Osteocyte (in vitro differentiated cells): ENCODE measurements at places on chromosomes 1 and 21.

DNA sequence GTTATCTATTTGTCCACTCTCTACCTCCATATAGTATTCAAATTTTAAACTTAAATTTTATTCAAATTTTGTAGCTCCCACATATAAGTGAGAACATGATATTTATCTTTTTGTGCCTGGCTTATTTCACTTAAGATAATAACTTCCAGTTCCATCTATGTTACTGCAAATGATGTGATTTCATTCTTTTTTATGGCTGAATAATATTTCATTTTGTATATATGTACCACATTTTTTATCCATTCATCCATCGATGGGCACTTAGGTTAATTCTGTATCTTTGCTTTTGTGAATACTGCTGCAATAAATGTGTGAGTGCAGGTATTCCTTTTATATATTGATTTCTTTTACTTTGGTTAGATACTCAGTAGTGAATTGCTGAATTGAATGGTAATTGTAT is 2.1 kb downstream of the DNAH14 start:
- peaks cover 30% of the 10 kb centered on the region for H3K36me3 ChIP-seq
- H3K27me3 ChIP-seq, result no peaks in the 10 kb centered on the region
- no peak overlapping the region for H3K27ac ChIP-seq
- peaks cover 5% of the 10 kb centered on the region for H3K4me1 ChIP-seq

DNA sequence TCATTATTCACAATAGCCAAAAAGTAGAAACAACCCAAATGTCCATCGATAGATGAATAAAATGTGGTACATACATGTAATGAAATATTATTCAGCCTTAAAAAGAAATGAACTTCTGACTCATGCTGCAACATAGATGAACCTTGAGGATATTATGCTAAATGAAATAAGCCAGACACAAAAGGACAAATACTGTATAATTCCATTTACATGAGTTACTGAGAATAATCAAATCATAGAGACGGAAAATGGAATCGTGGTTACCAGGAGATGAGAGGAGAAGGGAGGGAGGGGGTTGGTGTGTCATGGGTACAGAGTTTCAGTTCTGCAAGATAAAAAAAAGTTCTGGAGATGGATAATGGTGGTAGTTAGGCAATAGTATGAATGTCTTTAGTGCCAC is 184.1 kb downstream of the PSMG1 start:
- H3K4me3 ChIP-seq, result no peak overlapping the region
- H3K36me3 ChIP-seq, result no peaks in the 10 kb centered on the region
- no peaks in the 10 kb centered on the region for H3K27me3 ChIP-seq

GRCh38 chr1:9213956-9214355 is 20.6 kb upstream of the H6PD start:
- H3K27me3 ChIP-seq, result peaks cover 3% of the 10 kb centered on the region
- no peak overlapping the region for H3K27ac ChIP-seq
- no peak overlapping the region for H3K4me3 ChIP-seq

GRCh38 chr21:33480481-33481103 is 818 bp upstream of the TMEM50B start:
- H3K27me3 ChIP-seq, result no peaks in the 10 kb centered on the region
- H3K4me1 ChIP-seq, result peaks cover 14% of the 10 kb centered on the region
- no peak for DNase-seq
- no peaks in the 10 kb centered on the region for H3K36me3 ChIP-seq

DNA sequence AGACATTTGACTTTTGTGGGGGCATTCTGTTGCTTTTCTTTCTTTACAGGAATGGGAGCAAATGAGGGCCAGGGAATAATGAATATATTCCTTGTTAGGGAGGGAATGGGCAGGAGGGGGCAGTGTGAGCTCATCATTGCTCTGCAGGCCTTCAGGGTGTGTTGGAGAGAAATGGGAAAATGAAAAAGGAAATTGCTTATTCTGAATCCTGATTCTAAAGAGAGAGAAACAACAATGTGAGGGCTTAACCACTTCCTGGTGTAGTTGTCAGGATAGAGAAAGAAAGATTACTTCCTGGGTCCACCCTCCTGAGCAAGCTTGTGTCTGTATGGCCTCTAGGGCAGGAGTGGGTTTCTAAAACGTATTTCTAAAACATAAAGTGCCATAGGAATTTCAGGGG is 28.3 kb downstream of the VANGL2 start:
- H3K27me3 ChIP-seq, result peaks cover 4% of the 10 kb centered on the region
- no peak for DNase-seq
- no peak overlapping the region for H3K27ac ChIP-seq

DNA sequence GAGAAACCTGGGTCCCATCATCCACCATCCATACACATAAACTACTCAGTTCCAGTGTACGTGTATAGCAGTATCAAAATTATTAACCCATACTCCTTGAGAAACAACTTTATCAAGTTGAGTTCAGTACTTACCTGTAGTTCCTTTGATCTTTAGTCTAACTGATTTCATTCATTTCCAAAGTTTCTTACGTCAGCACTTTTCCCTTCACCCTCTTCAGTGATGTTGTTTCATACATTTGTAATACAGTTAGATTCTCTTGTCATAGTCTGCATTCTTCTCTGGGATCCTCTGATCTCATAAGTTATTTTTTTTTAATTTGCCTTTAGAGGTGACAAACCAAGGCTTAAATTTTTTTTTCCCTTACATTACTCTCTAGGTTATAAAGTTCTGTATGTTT is 143.2 kb downstream of the PIK3R3 start:
- no peaks in the 10 kb centered on the region for H3K4me1 ChIP-seq
- peaks cover 9% of the 10 kb centered on the region for H3K36me3 ChIP-seq
- H3K27me3 ChIP-seq, result no peaks in the 10 kb centered on the region
- no peak overlapping the region for H3K4me3 ChIP-seq
- no peak overlapping the region for H3K27ac ChIP-seq
- no peak for DNase-seq

DNA sequence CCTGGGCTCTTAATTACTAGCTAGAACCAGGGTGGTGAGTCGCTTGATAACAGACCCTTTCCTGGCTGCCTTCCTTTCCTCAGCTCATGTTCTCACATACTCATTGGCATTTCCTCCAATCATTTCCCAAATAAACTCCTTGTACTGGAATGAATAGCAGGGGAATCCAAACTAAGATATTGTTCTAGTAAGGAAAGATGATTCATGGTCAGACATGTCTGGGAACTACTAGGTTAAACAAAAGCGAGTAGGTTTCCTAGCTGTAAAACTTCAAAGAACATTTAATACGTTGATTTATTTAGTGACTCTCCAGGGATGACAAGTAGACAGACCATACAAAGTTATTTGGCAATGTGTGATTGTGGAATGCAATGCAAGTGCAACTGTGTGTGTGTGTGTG is 121.2 kb upstream of the KCNJ6 start:
- H3K4me1 ChIP-seq, result no peaks in the 10 kb centered on the region
- peaks cover 39% of the 10 kb centered on the region for H3K27me3 ChIP-seq
- no peak overlapping the region for H3K4me3 ChIP-seq
- H3K36me3 ChIP-seq, result no peaks in the 10 kb centered on the region

- no peak for DNase-seq
- no peaks in the 10 kb centered on the region for H3K27me3 ChIP-seq
These were observed 147.8 kb upstream of the MAP1LC3C start for GRCh38 chr1:242146652-242147051.

DNA sequence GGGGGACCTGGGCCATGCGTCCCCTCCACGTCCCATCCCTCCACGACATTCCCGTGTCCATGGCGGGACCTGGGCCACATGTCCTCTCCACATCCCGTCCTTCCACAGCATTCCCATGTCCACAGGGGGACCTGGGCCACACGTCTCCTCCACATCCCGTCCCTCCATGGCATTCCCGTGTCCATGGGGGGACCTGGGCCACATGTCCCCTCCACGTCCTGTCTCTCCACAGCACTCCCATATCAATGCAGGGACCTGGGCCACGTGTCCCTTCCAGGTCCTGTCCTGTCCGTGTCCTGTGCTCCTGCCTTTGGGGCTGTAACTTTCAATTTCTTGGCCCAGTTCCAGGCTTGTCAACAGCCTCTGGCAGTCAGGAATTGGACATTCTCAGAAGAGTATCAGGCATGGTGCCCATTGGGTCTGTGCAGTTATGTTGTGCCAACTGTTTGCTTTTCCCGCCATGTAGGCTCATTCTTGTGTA is 47.1 kb downstream of the WNT9A start:
- no peak overlapping the region for H3K4me3 ChIP-seq
- peak; percentile 54 for DNase-seq
- no peaks in the 10 kb centered on the region for H3K27me3 ChIP-seq
- H3K4me1 ChIP-seq, result peaks cover 16% of the 10 kb centered on the region
- no peak overlapping the region for H3K27ac ChIP-seq
- no peaks in the 10 kb centered on the region for H3K36me3 ChIP-seq

GRCh38 chr1:50978144-50978851 is 8.3 kb downstream of the CDKN2C start:
- H3K4me1 ChIP-seq, result peaks cover 23% of the 10 kb centered on the region
- H3K4me3 ChIP-seq, result peak overlapping the region; percentile 73
- H3K36me3 ChIP-seq, result peaks cover 2% of the 10 kb centered on the region
- no peak overlapping the region for H3K27ac ChIP-seq
- no peak for DNase-seq

- no peak overlapping the region for H3K4me3 ChIP-seq
- no peak overlapping the region for H3K27ac ChIP-seq
- H3K27me3 ChIP-seq, result no peaks in the 10 kb centered on the region
- no peak for DNase-seq
- H3K4me1 ChIP-seq, result peaks cover 18% of the 10 kb centered on the region
These were observed 17.2 kb downstream of the PRDM15 start for GRCh38 chr21:41861987-41862386.

DNA sequence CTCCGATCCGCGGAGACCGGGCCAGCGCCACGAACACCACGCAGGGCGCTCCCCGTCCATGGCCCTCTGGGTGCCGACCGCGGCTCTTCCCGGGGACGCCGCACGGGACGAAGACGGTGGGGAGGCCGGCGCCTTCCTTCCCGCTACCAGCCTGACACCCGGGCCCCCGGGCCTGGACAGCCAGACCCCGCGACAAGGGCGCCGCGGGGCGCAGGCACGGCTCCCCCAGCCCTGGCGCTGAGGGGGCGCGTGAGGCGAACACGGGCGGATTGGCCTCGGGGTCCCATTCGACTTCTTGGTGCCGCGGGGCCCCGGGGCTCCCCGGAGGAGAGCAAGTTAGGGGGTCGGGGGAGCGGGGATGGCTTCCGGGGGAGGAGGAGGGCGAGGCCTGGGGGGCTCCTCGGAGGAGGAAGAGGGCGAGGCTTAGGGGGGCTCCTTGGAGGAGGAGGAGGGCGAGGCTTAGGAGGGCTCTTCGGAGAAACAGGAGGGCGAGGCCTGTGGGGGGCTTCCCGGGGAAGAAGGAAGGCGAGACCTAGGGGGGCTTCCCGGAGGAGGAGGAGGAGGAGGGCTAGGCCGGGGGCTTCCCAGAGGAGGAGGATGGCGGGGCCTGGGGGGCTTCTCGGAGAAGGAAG is 537 bp upstream of the KLHL17 start:
- no peak for DNase-seq
- H3K36me3 ChIP-seq, result peaks cover 10% of the 10 kb centered on the region
- H3K4me1 ChIP-seq, result peaks cover 13% of the 10 kb centered on the region
- H3K27me3 ChIP-seq, result no peaks in the 10 kb centered on the region
- H3K4me3 ChIP-seq, result peak overlapping the region; percentile 73
